Smooth muscle cell of trachea (primary cell): ENCODE measurements at places on chromosomes 2 and 18. TPM values are rescaled to one million over a fixed set of nuclear protein-coding genes. Genes with fewer than 3 reads are reported as not detected.

IL1R2 gene
- total RNA-seq: 0.83 TPM in 1 of 2 replicates, not detected in the other

MRO gene
- under 0.01 TPM in 1 of 2 replicates, not detected in the other for total RNA-seq

PDCD1 gene
- total RNA-seq: not detected in 2 replicates

WDSUB1 gene
- total RNA-seq: 10.3 and 11.2 TPM in 2 replicates

PLCD4 gene
- total RNA-seq: 9.1 and 11.8 TPM in 2 replicates

NOP58 gene
- 40.0 and 60.2 TPM in 2 replicates for total RNA-seq

TLX2 gene
- 0.58 and 0.83 TPM in 2 replicates for total RNA-seq
